ENCODE measurements at places on chromosomes 16 and 17. TPM values are rescaled to one million over a fixed set of nuclear protein-coding genes. Genes with fewer than 3 reads are reported as not detected.

- H3K27me3 ChIP-seq = peaks cover 10% of the 10 kb centered on the region
- no peaks in the 10 kb centered on the region for H3K36me3 ChIP-seq
- no peak overlapping the region for H3K4me3 ChIP-seq
- H3K4me1 ChIP-seq = peaks cover 14% of the 10 kb centered on the region
- no peak for DNase-seq
Observed at GRCh38 chr17:49576088-49576916, 631 bp downstream of the NXPH3 start.

DNA sequence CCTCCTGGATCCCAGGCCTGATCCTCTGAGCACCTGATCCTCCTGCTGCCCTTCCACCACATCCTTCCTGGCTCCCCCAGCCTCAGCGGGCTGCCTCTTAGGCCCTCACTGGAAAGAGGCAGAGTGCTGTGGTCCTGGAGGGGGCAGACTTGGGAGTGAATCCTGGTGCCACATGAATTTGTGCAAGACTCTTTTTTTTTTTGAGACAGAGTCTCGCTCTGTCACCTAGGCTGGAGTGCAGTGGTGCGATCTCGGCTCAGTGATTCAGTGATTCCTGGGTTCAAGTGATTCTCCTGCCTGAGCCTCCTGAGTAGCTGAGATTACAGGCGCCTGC is 3.1 kb downstream of the GHDC start:
- DNase-seq = no peak
- no peaks in the 10 kb centered on the region for H3K36me3 ChIP-seq
- H3K27me3 ChIP-seq = no peaks in the 10 kb centered on the region

- no peaks in the 10 kb centered on the region for H3K36me3 ChIP-seq
- no peak overlapping the region for H3K4me3 ChIP-seq
- no peak overlapping the region for H3K27ac ChIP-seq
- no peaks in the 10 kb centered on the region for H3K4me1 ChIP-seq
- H3K27me3 ChIP-seq = no peaks in the 10 kb centered on the region
Observed at GRCh38 chr17:71460943-71461342, 659.9 kb upstream of the SOX9 start.

GRCh38 chr16:76441391-76441790 is 164.2 kb downstream of the CNTNAP4 start:
- no peaks in the 10 kb centered on the region for H3K4me1 ChIP-seq
- DNase-seq = no peak
- no peaks in the 10 kb centered on the region for H3K36me3 ChIP-seq
- H3K4me3 ChIP-seq = no peak overlapping the region

GRCh38 chr16:80408014-80408413 is 132.8 kb upstream of the DYNLRB2 start:
- H3K4me3 ChIP-seq = no peak overlapping the region
- DNase-seq = no peak
- H3K4me1 ChIP-seq = no peaks in the 10 kb centered on the region
- H3K36me3 ChIP-seq = no peaks in the 10 kb centered on the region
- peaks cover 4% of the 10 kb centered on the region for H3K27me3 ChIP-seq
- no peak overlapping the region for H3K27ac ChIP-seq

DNA sequence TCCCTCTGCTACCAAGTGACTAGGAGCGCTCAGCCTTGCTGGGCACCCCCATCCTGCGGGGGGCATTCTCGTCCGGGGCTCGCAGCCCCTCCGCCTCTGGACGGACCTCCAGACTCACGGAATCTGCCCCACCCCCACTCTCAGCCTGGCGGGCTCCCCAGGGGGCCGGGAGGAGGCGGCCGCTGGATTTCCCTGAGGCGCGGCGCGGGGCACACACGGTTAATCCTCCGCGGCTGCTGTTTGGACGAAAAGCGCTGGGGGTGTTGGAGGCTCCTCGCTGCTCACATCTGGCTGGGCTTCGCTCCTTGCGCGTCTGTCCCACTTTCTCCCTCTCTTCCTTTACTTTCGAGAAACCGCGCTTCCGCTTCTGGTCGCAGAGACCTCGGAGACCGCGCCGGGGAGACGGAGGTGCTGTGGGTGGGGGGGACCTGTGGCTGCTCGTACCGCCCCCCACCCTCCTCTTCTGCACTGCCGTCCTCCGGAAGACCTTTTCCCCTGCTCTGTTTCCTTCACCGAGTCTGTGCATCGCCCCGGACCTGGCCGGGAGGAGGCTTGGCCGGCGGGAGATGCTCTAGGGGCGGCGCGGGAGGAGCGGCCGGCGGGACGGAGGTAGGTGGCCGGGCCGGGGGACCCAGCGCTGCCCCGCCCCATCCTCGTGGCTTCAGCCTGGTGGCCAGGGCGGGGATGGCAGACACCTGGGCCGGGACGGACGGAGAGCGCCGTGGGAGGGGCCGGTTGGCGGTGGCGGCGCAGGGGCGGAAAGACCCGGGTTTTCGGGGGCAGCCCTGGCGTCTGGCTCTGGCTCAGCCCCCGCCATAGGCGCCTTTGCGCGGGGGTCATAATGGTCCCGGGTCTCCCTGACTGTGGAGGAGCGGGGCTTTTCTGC is at the start of gene C1QTNF1:
Gene C1QTNF1 (plus strand): TSS at position 284 of the 886 bp plus-strand sequence. CDS start 19,800 bp downstream, outside the sequence.
- H3K36me3 ChIP-seq = no peaks in the 10 kb centered on the region

GRCh38 chr17:69344939-69345338 is 18.0 kb upstream of the ABCA5 start:
- no peak overlapping the region for H3K27ac ChIP-seq
- peaks cover 8% of the 10 kb centered on the region for H3K27me3 ChIP-seq
- no peaks in the 10 kb centered on the region for H3K4me1 ChIP-seq

DNA sequence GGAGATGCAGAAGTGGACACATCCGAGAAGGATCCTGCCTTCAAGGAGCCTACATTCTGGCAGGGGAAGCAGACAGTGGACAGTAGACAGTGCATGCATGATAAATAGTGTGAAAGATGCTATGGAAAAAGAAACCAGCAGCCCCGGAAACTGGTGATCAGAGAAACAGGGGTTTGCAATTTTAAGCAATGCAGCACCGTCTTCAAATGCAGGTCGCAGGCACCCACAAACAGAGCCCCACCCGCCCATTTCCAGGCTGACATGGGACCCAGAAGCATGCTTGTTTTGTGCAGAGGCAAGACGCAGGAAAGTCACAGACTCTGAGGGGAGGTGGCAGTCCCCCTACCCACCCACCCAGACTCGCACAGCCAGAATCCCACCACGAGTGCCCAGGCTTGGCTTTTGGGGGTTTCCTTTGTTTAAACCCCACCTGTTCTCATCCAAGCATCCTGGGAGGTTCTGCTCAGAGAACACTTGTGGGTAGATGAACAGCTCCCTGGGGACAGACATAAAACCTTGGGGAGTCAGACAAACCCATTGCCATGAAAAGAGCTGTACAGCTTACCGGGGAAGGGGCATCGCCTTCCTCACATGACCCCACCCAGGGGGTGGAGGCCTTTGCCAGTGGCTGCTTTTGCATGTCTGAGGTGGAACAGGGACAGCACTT is 114.3 kb downstream of the MGAT5B start:
- H3K36me3 ChIP-seq = no peaks in the 10 kb centered on the region
- no peak for DNase-seq
- no peaks in the 10 kb centered on the region for H3K4me1 ChIP-seq
- H3K27ac ChIP-seq = no peak overlapping the region

- H3K4me1 ChIP-seq = no peaks in the 10 kb centered on the region
- H3K36me3 ChIP-seq = peaks cover 75% of the 10 kb centered on the region
- no peak overlapping the region for H3K27ac ChIP-seq
- H3K4me3 ChIP-seq = no peak overlapping the region
Observed at GRCh38 chr16:30499284-30499683, 26.7 kb downstream of the ITGAL start.

DNA sequence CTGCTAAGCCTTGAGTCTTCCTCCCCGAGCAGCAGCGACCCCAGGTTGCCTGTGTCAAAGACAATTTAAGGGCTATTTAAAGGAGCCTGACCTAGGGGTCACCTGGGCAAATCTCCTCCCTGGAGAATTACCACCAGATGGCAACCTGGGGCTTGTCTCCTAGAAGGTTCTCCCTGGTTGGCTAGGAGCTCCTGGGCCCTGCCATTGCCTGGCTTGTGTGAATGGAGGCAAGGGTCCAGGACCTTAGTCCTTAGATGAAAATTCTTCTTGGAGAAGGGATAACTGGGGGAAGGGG is 51.3 kb upstream of the TAC4 start:
- H3K36me3 ChIP-seq = no peaks in the 10 kb centered on the region
- H3K4me3 ChIP-seq = no peak overlapping the region
- no peaks in the 10 kb centered on the region for H3K4me1 ChIP-seq
- H3K27me3 ChIP-seq = peaks cover 12% of the 10 kb centered on the region

DNA sequence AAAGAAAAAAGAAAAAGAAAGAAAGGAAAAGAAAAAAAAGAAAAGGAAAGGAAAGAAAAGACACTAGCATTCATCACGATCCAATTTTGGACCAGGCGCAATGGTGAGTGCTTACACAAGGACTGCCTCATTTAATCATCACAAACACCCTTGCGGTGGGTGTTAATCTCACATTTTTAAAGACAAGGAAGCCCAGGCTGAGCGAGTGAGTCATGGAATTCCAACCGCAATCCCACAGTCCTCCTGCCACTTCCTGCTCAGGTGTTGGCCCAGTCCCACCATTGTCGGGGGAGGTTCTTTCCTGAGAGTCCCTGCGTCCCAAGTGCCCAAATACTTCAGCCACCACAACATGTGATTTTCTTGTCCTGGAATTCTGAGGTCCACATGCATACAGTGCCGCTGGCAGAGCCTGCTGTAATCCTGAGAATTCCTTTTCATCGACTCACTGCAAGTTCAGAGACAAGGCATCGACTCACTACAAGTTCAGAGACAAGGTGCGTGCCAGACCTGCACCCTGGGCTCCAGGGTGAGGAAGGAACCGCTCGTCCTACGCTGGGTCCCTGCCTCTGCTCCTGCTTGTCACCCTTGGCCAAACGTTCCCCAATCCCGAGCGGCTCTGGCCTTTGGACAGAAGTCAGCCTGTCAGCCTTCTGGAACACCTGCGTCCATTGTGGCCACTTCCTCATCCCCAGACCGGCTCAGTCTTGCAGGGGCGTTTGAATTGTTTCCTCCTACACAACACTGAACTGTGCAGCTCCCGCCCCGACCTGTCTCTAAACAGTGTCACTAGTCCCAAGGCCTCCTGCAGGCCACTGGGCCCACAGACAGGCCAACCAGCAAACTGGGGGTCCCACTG is 5.8 kb downstream of the ZG16B start:
- peaks cover 10% of the 10 kb centered on the region for H3K4me1 ChIP-seq
- H3K27me3 ChIP-seq = no peaks in the 10 kb centered on the region

GRCh38 chr17:72665852-72666851 is 426.3 kb downstream of the SLC39A11 start:
- no peaks in the 10 kb centered on the region for H3K36me3 ChIP-seq
- no peaks in the 10 kb centered on the region for H3K27me3 ChIP-seq
- DNase-seq = no peak
- H3K27ac ChIP-seq = no peak overlapping the region

DNA sequence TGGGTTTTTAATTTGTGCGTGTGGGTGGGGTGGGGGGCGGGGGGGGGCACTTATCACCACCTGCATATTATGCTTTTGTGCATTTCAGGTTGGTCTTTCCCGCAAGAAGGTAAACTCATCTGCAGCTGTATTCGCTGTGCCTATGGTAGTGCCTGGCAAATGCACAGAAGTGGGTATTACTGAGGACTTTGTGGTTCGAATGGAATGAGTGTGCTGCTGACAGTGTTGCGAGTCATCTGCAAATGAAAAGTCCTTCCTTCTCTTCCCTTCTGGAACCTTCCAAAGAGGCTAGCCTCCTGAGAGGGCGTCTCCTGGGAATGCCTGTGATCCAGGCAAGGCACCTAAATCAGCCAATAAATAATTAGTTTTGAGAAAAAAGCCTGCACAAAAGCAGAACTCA is 532.9 kb downstream of the MAF start:
- no peaks in the 10 kb centered on the region for H3K4me1 ChIP-seq
- no peaks in the 10 kb centered on the region for H3K27me3 ChIP-seq
- no peak for DNase-seq
- H3K36me3 ChIP-seq = no peaks in the 10 kb centered on the region
- H3K4me3 ChIP-seq = no peak overlapping the region

KRTAP4-4 gene
- total RNA-seq = not detected

AKTIP gene
- total RNA-seq = 60.0 TPM

ELOB gene
- total RNA-seq = 96.5 TPM

ZG16 gene
- total RNA-seq = not detected

KRT27 gene
- not detected for total RNA-seq

KRT14 gene
- not detected for total RNA-seq

EEF2KMT gene
- total RNA-seq = 3.7 TPM
